Neural progenitor cell (in vitro differentiated cells): ENCODE measurements at places on chromosomes 16 and 17. TPM values are rescaled to one million over a fixed set of nuclear protein-coding genes. Genes with fewer than 3 reads are reported as not detected.

TMEM100 gene
- total RNA-seq: 0.59 and 1.2 TPM in 2 replicates

DNA sequence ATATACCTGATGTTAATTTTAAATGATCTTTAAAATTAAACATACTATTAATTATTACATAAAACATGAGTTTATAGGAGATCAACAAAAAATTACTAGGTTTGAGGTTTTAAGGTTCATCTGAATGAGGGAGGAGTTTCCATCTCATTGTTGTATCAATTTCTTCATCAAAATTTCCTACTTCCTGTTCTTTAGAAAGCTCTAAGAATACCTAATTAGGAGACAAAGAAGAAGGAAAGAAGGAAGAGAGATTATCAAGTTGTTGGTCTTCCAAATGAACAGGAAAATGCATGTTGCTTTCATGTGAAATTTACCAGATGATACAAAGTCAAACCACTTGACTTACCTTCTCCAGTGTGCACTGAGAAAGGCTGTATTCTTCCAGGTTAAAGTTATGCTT lies 18.1 kb upstream of the ABCA9 start:
- DNase-seq: no peak

DNA sequence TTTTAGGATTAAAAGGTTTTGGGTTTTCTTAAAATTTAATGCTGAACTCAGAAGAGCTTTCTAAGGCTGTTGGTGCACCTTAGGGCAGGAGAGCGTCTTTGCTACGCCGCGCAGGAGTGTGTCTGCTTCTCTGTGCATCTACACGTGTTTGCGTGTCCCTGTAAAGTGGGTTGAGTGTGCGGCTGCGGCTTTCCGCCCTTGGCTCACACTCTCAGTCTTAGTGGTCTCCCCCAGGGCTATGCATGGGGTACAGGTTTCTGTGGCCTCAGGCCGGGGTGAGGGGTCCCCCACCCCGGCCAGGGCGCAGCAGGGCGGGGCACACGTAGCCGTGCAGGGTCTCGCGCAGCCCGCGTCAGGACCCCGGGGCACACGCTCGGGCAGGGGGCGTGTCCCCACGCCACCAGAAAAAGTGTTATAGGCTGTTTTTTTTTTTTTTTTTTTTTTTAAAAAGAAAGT lies 727 bp upstream of the TENT4B start:
- DNase-seq: no peak

DNA sequence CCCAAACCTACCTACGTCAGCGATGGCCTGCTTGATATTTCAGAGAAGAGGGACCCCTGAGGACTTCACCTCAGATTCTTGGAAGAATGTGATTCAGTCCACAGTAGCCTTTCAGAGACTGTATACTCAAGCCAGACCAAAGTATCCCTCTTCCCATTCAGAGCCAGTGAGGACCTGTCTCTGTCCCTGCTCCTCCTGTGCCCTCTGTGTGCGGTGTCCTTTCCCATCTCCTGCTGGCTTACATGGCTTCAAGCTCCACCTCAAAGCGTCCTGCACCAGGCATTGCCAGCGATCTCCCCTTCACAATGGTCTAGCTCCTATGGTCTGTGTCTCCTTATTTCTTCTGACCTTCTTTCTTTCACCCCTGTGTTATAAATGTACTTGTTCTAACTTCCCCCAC lies 39.5 kb upstream of the HLF start:
- DNase-seq: no peak

GRCh38 chr17:13521784-13522183 lies 79.9 kb downstream of the HS3ST3A1 start:
- DNase-seq: no peak

GRCh38 chr17:10984220-10984619 lies 146.3 kb upstream of the PIRT start:
- DNase-seq: no peak

DNA sequence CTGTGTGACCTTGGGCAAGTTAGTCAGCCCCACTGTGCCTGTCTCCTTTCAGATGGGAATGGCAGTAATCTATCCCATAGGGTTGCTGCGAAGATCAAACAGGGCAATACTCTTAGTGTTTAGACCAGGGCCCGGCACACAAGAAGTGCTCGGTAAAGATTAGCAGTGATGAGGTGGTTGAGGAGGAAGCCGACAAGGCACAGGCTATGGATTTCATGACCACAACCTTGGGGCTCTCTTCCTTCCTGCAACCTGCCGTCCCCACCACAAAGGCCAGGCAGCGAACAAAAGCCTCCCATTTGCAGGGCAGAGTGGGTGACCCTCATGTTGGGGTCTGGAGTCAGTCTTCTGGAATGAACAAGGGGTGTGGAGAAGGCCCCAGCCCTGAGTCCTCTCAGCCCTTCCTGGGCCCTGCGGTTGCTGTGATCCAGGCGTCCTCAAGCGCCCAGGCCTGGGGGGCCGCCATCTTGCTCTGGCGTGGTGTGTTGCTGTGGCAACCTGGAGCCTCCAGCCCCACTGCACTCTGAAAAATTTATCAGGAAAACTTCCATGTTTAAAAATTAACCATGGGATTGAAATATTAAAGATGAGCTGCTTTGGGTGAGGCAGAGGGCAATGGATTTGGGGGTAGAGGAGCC lies 9.8 kb downstream of the ADAM11 start:
- no peak for DNase-seq
